ENCODE measurements at places on chromosomes 1 and 21.
A peak's percentile ranks its signal among the peaks of the same experiment; 100 is the strongest.

DNA sequence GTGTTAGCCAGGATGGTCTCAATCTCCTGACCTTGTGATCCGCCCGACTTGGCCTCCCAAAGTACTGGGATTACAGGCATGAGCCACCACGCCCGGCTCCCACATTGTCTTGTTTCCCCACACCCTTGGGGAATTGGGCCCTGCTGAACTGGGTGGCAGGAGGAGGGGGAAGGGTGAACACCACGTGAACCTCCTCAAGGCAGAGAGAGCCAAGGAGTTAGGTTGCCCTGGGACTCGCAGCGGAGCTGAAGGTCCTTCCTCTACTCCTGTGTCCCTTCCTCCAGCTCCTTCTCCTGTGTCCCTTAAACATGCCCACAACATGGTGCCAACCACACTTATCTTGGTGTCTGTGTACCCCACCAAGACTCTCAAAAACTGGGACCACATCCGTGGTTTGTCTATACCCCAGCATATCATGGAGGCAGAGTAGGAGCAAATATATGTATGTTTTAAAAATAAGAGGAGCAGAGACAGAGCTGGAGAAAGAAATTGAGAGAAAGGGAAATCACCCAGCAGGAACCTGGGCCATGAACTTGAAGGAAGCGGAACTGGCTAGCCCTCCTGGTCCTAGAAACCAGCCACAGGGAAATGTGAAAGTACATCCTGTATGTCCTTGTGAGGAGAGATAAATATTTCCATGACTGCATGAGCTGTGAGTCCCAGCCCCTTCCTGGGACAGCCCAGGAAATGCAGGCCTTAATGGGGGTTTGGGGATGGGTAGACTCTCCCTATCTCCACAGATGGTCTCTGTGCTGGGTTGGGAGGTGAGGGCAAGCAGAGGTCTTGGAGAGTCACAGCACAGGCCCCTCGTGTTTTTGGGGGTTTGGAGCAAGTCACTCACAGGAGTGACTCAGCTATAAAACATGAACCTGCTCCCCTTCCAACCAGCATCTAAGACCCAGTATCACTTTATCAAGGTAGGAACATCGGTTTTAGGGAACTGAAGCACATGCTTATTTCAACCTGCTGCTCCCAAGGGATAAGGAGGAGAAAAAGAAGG lies 9.4 kb upstream of the TAL1 start:
- DNase-seq: no peak

GRCh38 chr1:175216444-175216843 lies 23.9 kb upstream of the KIAA0040 start:
- no peak for DNase-seq

- peak; percentile 4 for DNase-seq
These were observed 84.1 kb downstream of the TAS1R2 start for GRCh38 chr1:18775341-18775740.

GRCh38 chr1:180291004-180291403 lies 60.9 kb downstream of the LHX4 start:
- no peak for DNase-seq

GRCh38 chr1:157975228-157975950 lies 18.1 kb upstream of the KIRREL1 start:
- no peak for DNase-seq

DNA sequence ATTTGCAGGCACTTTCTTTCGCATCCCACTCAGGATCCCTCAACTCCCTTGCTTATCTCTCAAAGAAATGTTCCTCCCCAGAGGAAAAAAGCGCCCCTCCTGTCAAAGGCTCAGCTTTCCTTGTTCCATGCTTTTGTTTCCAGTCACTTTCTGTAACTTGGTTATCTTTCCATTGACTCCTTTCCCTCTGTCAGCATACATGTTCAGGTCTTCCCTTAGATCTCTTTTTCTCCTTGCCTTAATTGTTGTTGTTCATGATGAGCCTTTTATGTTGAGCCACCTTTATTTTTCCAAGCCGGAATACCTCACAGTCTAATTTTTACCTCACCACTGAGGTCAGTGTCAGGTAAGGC lies 46.5 kb upstream of the PODN start:
- DNase-seq: no peak

DNA sequence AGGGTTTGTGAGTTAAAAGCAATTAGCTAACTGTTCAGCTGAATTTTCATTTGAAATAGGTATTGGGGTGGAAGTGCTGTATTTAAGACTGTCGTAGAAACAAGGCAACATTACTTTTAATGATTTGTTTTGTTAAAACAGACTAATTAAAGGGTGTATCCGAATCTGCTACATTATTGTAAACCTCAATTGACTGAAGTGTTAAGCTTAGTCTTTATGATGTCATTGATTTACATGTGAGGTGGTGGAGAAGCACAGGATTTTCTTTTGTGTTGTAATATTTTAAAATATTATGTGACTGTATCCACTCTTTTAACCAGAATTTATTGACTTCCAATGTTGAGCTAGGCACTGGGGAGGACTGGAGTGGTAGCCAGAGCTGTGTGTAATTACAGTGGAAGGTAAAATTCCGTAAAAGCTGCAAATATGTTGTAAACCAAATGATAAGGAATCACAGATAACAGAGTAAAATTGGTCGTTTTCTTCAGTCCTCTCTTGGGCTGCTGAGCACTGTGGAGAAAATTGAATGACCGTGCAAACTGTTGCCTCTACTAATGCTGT lies 1.6 kb downstream of the HOOK1 start:
- DNase-seq: no peak

GRCh38 chr1:241020851-241021697 lies 335.9 kb downstream of the RGS7 start:
- DNase-seq: no peak

GRCh38 chr1:50423670-50424000 lies 392 bp upstream of the DMRTA2 start:
- no peak for DNase-seq

- peak; percentile 62 for DNase-seq
These were observed 3.3 kb downstream of the CSRP1 start for GRCh38 chr1:201503397-201504176.

GRCh38 chr1:4021136-4021973 lies 121.3 kb upstream of the C1orf174 start:
- DNase-seq: no peak

DNA sequence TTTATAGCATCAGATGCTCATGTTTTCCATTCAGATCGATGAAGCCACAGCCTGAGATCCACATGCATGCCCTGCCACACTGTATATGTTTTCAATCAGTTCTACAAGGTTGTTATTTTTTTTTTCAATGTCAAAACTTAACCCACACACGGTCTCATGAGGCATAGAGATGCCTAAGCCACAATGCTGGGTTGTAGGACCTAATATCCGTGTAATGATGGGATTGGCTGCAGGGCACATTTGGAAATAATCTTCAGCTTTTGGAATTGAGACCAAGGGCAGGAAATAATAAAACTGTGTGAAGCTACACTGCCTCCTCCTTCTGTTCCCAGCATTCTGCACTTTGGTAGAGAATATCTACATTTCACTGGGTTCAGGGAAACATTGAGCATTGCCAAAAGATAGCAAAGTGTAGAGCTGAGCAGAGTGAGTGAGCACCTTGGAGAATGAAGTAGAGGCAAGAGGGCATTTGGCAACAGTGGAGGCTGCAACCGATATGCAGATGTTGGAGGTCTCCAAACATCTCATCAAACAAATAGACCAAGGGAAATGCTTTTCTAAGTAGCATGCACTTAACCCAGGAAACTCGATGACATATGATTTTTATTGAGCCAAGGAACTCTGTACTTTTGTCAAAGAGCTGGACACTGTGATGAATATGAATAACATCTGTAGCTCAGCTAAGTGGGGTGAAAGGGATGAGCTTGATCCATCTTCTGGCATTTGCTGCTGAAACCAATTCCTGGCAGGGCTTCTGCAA lies 176.7 kb downstream of the LYPLAL1 start:
- DNase-seq: no peak

DNA sequence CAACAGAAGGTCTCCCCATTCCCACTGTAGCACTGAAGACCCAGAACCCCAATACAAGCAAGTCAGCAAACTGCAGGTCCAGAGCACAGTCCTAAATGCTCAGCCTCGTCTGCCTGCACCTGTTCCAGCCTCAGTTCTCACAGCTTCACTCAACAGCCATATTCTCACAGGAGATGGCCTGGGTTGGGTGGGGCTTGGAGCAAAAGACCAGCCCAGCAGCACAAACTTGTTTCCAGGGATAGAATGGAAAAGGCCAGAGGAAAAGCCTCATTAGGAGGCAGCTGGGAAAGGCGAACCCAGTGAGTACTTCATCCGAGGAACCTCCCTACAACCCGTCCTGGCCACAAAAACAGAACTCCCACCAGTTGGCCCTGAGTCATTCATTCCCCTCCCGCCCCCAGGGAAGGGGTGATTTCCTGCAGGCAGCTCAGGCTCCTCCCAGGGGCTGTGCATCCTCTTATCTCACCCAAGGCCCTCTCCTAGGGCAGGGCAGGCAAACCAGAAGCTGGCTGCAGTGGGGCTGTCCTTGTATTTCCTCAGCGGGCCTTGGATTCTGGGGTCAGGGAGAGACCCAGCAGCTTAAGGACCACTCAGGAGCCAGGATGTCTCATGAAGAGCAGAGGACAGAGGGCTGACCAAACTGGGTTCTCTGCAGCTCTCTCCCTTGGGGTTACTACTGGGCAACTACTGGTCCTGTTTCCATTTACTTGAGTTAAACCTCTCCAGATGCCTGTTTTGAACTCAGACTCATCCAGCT lies 7.4 kb upstream of the MPL start:
- no peak for DNase-seq

- DNase-seq: no peak
These were observed 15.6 kb downstream of the UTP11 start for GRCh38 chr1:38028105-38028591.

- no peak for DNase-seq
These were observed 1178.6 kb downstream of the MRPL39 start for GRCh38 chr21:24428591-24429199.

GRCh38 chr1:29218223-29218622 lies 12.5 kb downstream of the MECR start:
- no peak for DNase-seq

DNA sequence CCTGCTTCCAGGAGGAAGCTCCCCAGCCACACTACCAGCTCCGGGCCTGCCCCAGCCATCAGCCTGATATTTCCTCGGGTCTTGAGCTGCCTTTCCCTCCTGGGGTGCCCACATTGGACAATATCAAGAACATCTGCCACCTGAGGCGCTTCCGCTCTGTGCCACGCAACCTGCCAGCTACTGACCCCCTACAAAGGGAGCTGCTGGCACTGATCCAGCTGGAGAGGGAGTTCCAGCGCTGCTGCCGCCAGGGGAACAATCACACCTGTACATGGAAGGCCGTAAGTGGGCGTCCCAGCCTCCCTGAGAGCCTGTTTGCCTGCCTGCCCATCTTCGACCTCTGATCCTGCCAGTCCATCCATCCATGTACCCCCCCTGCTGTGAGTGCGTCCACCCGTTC lies 3.6 kb downstream of the ECM1 start:
- no peak for DNase-seq

DNA sequence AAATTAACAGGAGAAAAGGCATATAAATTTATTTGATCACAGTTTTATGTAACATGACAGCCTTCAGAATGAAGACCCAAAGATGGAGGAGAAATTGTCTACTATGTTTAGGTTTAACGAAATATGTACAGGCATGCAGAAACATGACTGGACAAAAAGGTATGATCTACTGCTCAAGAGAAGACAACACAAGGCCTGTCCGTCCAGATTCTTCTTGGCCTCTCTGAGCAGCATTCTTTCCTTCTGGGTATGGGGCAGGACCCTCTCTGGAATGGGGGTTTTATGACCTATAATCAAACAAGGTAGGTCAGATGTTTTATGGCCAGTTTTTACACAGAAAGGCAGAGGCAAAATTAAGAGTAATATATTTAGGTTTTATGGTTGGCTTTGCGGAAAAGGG lies 13.5 kb upstream of the SYNJ1 start:
- DNase-seq: no peak

DNA sequence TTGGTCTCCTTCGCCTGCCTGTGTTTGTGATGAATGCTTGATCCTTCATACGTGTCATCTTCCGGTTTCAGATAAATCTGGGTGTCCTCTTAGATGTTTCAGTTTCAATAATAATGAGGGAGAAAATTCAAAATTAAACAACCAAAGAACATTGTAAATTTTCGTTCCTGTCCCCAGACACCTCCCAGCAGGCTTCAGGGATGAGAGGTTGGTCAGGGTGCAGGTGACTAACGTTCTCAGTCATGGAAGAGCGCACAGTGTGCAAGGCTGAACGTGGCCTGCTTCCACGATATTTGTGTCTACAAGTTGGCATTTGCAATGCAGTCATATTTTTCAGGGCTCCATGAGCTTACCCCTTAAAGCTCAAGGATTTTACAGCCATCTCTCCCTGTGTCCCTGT lies 147.1 kb upstream of the ARHGEF16 start:
- no peak for DNase-seq

DNA sequence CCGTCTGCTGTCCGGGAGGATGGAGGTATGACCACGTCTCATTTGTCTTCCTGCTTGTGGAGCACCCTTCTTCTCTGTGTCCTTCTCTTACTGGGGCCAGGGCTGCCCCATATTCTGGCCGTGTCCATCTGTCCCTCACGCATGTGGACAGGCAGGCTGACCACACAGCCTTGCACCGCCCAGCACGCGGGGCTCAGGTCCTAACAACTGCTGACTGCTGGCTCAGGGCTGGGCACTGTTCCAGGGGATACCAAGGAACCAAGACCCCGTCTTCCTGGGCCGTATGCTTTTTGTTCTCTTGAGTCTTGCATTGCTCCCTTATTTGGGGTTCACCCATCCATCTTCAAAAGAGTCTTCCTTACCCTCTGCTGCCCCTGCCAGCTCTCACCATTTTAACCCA lies 17.5 kb upstream of the SPSB1 start:
- no peak for DNase-seq

GRCh38 chr1:231099996-231100767 lies 60.1 kb upstream of the FAM89A start:
- DNase-seq: no peak

GRCh38 chr1:205329719-205330118 lies 8.2 kb upstream of the NUAK2 start:
- DNase-seq: no peak

GRCh38 chr21:44927587-44928461 lies 7.1 kb upstream of the ITGB2 start:
- peak; percentile 86 for DNase-seq

DNA sequence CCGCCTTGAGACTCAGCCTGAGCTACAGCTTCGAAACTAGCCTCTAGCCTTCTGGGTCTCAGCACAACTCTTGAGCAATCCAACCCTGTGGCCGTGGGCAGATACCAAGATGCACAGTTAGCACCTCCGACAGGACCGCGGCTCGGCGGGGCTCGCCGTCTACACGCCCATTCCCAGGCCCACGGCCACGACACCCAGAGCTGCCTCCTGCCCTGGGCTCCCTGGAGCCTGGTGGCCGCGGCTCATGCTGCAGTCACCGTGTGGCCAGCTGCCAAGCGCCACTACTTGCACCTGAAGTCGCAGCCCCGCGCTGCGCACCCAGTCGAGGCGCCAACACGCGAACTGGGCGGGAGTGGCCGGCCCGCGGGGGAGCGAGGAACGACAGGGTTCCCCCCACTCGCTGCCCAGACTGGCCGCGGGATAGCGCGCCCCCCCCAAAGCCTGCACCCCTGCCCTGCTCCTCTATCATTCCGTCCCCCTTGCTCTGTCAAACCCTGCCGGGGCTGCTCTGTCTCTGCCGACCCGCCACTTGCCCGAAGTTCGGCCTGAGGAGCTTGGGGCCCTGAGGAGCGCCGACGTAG lies 729 bp upstream of the CDCA8 start:
- DNase-seq: peak; percentile 59

GRCh38 chr1:34018285-34018684 lies 146.7 kb downstream of the CSMD2 start:
- DNase-seq: no peak
